CD4-positive, alpha-beta T cell treated with Interleukin-17A for 1 hour (primary cell): ENCODE measurements at places on chromosomes 4 and X.

DNA sequence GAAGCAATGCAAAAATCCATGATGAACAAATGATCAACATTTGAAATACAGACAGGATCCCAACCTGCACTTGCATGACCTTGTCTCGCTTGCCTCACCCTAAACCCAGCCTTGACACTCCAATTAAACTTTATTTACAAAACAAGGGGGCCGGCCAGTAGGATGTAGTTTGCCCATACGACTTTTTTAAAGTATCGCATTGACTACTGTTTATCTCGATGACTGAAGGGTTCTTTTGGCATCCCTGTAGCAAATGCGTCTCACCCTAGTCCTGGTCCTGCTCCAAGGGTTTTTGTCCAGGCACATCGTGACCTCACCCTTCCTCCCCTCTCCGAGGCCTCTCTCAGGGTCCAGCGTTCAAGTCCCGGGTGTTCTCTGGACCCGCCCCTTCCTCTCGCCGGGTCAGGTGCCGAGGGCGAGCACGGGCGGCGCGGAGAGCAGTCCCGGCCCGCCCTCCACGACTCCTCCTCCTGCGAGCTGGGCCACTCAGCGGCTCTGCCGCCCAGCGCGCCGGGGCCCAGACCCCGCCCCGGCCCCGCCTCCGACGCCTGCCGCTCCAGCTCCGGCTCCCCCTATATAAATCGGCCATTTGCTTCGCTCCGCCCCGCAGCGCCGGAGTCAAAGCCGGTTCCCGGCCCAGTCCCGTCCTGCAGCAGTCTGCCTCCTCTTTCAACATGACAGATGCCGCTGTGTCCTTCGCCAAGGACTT lies at the start of gene SLC25A5:
Gene SLC25A5 (plus strand): TSS at position 603 of the 709 bp plus-strand sequence. CDS start 72 bp downstream, at position 675.
- DNase-seq: peak; percentile 88

DNA sequence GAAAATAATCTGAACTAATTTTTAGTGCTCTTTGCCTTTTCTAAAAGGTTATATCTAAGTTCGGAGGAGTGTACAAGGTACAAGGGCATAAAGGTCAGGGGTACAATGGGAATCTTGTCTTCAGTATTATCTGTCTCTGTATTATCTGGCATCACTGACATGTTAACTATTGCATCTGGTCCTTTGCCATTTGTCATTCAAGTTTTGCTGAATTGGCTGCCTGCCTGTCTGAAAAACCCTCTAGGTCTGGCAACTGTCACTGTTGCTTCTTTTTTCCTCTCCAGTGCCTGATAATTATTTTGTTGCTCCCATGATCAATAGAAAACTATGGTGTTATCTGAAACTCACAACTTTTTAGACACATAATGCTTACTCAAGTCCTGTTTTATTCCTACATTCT lies 112.5 kb upstream of the STK26 start:
- no peak for DNase-seq

- DNase-seq: no peak
Measured at GRCh38 chrX:134588806-134589205, 69.5 kb downstream of the PLAC1 start.

- no peak for DNase-seq
Measured at GRCh38 chr4:151021637-151022334, 6.7 kb upstream of the LRBA start.

GRCh38 chr4:190017357-190018200 lies 9.5 kb downstream of the FRG2 start:
- no peak for DNase-seq

DNA sequence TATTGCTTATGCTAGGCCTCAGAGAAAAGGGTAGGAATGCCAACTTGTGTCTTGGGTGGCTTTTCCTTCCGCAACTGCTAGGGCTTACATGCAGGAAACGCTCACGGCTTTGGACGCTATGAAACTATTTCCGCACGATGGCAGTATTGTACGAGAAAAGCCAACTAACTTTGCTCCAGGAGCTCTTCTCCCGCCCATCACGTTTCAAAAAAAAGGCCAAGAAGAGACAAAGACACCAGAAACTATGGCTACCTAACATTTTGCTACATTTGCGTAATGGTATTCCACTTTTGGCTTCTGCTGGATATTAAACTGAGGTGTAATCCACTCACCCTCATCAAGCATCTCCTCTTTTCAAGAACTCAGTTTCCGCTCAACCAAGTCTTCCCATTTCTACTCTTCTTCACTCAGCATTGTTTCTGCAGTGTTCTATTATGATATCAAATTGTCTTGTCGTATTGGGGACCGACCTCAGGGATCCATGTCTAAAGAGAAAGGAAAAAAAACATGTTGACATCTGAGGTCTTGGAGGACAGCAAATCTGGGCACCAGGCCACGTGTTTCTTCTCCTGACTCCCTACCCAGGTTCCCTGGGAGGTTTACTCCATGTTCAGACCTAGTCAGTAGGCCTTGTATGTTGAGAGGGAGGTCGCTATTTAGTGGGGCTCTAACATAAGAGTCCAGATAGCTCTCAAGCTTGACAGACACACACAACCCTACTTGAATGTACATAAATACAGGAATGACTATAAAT lies 239.4 kb upstream of the STK26 start:
- no peak for DNase-seq

GRCh38 chrX:142238536-142238935 lies 33.4 kb upstream of the MAGEC2 start:
- no peak for DNase-seq

- no peak for DNase-seq
Measured at GRCh38 chrX:8565729-8566128, 101.1 kb downstream of the VCX3B start.
